ENCODE measurements at places on chromosomes 5 and 9. TPM values are rescaled to one million over a fixed set of nuclear protein-coding genes. Genes with fewer than 3 reads are reported as not detected.

The GCNT4 gene
- 1.6 TPM for total RNA-seq

The TEK gene
- total RNA-seq: not detected

The CSNK1A1 gene
- total RNA-seq: 182 TPM

The PCDHGA3 gene
- total RNA-seq: not detected

The FOCAD gene
- total RNA-seq: 32.3 TPM

DNA sequence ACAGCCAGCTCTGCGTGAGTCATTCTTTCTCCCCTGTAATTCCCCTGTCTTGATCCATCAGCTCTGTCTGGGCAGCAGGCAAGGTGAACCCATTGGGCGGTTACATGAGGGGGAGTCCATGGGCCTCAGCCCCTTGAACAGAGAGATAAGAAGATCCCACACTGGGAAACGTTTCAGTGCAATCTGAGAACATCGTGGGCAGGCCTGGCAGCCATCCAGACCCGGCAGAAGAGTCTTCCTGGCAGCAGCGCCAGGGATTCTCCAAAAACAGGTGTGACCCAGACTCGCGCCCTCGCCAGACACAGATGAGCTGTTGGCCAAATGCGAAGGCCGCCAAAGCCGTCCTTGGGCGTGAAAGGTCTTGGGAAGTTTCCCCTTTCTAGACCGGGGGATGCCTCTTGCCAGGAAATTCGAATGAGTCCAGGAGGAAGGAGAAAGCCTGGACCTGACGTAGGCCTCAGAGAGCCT, 6.4 kb upstream of the SLC12A7 start:
- H3K27ac ChIP-seq: no peak overlapping the region
- no peak overlapping the region for H3K4me3 ChIP-seq
- H3K36me3 ChIP-seq: no peaks in the 10 kb centered on the region
- no peak for DNase-seq
- H3K4me1 ChIP-seq: peaks cover 11% of the 10 kb centered on the region

DNA sequence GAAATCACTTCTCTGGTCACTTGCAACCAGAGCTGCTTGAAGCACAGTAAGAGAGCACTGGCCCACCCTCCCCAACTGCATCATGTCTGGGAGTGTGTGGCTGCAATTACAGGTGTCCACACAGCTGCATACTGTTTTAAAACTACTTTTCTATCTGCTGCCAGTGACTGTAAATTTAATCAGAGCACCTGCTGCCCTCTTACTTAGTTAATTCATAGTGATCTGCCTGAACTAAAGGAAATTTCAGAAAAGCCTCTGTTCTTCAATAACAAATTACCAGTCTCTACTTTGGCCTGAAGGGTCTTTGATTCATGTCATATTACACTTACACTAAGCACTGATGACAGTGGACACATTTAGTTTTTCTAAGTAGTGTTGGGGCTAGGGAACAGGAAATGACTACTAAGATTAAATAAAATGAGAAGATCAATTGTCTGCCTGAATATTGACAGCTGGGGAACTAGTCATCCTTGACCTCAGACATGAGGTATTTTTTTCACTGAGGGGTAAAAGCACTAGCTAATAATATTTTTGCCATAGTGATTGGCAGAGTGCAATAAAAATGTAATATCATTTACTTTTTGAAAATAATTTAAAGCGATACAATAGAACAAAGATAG, 788.9 kb upstream of the GRAMD2B start:
- no peaks in the 10 kb centered on the region for H3K4me1 ChIP-seq
- H3K27ac ChIP-seq: no peak overlapping the region
- no peaks in the 10 kb centered on the region for H3K36me3 ChIP-seq
- no peak for DNase-seq
- no peaks in the 10 kb centered on the region for H3K27me3 ChIP-seq
- no peak overlapping the region for H3K4me3 ChIP-seq

- H3K27me3 ChIP-seq: peaks cover 5% of the 10 kb centered on the region
- DNase-seq: no peak
- H3K4me1 ChIP-seq: peaks cover 4% of the 10 kb centered on the region
- H3K36me3 ChIP-seq: no peaks in the 10 kb centered on the region
- no peak overlapping the region for H3K27ac ChIP-seq
Measured at GRCh38 chr5:111855356-111855755, 98.4 kb upstream of the NREP start.

DNA sequence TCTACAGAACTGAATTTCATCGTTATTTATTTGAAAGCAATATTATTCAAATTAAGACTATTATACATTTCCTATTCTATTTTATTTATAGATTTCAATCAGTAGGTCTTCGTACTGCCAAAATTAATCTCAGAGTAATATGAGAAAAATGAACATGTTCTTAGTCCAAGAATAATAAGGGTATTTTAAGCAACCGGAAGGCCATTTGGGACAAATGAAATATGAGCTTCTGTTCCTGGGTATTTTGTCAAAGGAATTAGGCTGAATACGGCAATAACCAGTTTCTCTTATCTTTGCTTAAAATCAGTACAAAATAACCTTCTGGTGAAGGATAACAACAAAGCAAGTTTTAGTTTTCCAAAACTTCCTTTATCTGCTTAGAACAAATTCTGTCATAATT, 410.3 kb upstream of the PRR16 start:
- no peak overlapping the region for H3K4me3 ChIP-seq
- no peaks in the 10 kb centered on the region for H3K4me1 ChIP-seq
- peaks cover 3% of the 10 kb centered on the region for H3K27me3 ChIP-seq
- H3K27ac ChIP-seq: no peak overlapping the region
- no peak for DNase-seq
- no peaks in the 10 kb centered on the region for H3K36me3 ChIP-seq

DNA sequence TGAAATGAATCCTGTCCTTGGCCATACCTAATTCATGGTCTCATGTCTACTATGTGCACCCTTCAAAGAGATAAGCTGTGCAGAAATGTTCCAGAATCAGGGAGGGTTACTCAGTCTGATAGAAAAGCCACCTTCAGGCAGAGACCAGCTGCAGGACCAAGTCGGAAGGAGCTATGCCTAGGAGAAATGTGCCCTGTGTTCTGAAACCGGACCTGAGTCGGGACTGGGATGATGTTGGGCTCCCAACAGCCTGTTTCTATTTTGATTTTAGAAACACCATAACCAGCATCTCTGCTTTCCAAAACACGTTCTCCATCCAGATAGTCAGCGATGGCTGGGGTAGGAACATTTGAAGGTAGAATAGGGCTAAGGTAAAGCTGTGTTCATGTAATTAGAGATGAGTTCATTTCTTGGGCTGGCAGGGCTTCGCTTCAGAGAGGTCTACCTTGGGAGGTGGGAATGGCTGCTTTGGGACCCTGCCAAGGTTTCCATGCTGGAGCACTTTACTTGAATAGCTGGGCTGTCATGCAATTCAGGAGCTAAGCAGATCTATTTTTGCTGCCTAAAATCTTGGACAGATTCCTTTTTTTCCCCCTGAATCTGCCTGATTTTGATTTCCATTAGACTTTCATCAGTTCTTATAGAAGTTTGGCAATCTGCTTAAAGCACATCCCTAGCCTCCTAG, 2.8 kb downstream of the ADCY2 start:
- H3K4me1 ChIP-seq: peaks cover 5% of the 10 kb centered on the region
- H3K36me3 ChIP-seq: no peaks in the 10 kb centered on the region
- H3K27me3 ChIP-seq: peaks cover 37% of the 10 kb centered on the region

GRCh38 chr9:6197330-6197729, 18.3 kb upstream of the IL33 start:
- no peak overlapping the region for H3K27ac ChIP-seq
- DNase-seq: no peak
- no peak overlapping the region for H3K4me3 ChIP-seq
- no peaks in the 10 kb centered on the region for H3K4me1 ChIP-seq
- peaks cover 47% of the 10 kb centered on the region for H3K27me3 ChIP-seq

DNA sequence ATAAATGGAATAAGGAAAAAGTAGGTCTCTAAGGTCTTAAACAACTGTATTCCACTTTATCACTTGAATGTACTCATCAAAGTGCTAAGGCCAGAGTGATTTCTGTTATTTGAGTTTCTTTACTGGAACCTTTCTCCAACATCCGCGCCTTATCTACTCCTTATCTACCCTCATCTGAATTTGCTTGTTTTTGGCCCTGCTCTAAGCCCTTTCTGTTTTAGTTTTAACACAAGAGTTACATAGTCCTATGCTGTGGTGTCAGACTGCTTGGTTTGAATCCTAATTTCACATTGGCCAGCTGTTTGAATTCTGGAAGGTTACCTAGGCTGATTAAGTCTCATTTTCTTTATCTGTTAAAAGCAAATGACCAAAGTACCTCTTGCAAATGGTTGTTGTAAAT, 128.3 kb downstream of the PCSK5 start:
- no peak overlapping the region for H3K4me3 ChIP-seq
- no peak for DNase-seq
- H3K4me1 ChIP-seq: peaks cover 72% of the 10 kb centered on the region
- H3K36me3 ChIP-seq: peaks cover 14% of the 10 kb centered on the region

DNA sequence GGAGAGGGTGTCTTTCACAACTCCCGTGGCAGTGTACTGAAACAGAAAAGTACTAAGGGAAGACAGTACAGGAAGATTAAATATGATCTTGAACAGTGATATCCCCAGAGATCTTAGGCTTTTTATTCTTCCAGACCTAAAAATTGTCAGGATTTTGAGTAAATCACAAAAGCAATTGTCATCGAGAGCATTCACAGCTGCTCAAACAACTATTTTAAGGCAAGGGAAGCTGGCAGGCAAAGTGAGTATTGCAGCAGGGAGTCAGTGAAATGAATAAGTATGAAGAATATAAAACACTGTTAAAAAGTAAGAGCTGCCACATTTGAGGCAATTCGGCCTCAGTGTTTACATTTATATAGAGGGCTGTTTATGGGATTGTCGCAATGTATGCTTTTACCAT, 479.0 kb downstream of the CAAP1 start:
- DNase-seq: no peak
- no peak overlapping the region for H3K4me3 ChIP-seq
- no peaks in the 10 kb centered on the region for H3K4me1 ChIP-seq
- no peak overlapping the region for H3K27ac ChIP-seq
- no peaks in the 10 kb centered on the region for H3K27me3 ChIP-seq
- H3K36me3 ChIP-seq: no peaks in the 10 kb centered on the region
